ENCODE measurements at places on chromosomes 7 and 10.

GRCh38 chr7:91264924-91265681, 870 bp downstream of the FZD1 start:
- peak; percentile 59 for DNase-seq

DNA sequence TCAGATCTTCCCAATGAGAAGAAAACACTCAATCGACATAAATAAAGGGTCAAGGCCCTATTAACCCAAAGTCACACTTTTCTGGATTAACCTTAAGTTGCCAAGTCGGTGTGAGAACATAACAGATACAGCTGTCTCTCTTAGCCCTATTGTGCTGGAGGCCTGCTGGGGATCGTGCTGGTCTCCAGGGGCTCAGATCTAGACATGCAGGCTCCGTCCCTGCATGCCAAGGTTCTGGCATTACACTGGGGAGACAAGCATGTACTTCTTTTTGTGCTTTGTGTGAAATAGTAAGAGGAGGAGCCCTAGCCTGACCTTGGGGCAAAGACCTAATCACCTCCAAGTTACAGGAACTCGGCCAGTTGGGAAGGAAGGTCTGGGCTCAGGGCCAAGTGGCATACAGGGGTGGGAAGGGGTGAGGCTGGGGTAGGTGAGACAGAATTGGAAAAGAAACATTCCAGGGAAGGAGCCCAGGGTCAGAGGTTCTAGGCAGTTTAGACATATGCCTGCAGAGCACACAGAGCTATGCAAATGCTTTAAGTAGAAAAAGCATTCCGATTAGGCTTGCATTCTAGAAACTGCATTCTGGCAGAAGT, 216.4 kb downstream of the HECW1 start:
- no peak for DNase-seq

DNA sequence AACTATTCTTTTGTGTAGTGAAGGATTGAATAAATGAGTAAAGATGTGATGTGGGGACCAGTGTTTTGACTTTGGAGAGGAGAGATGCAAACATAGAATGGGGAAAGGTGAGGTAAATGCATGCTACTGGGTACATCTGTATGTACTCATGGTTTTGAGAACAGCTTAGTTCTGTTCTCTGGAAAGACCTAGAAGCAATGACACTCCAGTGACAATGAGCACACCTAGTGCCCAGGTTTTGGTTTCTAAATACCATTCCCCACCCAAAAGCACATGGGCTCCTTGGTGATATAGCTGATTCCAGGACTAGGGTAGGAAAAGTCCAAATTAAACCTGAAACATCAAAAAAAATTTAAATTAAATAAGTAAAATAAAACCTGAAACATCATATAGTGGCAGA, 22.6 kb upstream of the HSPA12A start:
- no peak for DNase-seq

DNA sequence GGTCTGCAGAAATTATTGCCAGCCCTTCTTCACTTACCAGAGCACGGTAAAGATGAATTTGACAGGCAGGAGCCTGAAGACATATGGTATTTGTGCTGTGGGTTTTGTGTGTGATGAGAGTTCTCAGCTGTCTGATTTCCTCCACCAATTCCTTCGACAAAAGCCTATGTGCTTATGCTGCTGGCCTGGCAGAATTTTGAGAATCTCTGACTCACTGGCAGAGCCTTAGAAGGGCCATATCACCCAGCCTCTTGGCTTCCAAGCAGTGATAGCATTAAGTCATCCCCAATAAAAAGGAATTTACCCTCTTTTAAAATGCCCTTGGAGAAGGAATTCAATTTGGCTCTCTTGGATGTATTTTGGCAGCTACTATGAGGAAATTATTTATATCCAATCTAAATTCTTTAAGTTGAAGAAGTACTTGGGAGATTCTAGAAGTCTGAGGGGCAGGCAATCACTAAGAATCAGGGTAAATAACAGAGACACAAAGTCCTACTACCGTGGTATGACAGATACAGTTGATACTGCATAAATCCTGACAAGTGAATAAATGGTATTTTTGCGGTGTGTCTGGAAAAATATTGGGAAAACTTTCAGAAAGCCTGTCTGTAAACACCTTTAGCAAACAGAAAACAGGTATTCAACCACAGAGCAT, 68.6 kb upstream of the EFCAB10 start:
- no peak for DNase-seq

DNA sequence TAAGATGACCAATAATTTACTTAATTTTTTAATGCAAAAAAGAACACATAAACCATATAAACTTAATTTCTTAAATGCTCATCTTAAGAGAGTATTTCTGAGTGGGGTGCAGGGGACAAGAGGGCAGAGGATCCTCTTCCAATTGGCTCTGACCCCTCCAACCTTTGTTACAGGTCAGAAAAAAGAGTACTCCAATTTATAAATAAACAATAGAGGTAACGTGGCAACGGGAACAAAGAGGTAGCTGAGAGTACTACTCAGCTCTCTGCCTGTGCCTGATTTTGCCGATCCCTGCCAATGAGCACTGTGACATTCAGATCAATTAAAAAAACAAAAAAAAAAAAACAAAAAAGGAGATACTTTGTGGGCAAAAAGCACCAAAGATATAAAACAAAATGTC, 307.9 kb downstream of the PARD3 start:
- no peak for DNase-seq

DNA sequence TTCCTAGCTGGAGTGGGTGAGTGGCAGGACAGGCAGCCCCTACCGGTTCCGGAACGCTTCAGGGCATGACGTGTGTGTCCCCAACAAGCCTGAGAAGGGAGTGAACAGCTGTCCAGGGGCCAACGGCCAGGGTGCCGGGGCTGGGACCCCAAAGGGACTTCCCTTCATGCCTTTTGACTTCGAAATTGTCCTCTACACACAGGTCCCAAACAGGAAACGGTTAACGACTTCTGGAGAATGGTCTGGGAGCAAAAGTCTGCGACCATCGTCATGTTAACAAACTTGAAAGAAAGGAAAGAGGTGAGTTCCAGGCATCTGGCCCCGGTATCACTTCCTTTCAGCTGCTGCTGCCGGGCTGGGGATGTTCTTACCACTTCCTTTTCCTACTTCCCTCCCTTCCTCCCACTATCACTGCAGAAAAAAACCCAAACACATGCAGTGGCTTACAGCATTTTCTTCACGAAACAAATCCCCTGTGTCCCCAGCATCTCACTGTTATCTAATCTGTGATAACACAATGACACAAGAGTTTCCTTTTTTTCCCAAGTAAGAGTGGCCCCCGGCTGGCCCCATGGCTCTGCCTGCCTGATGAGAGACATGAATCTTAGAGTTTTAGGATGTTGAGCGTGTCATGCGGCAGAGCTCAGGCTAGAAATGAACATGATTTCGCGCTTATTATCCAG, 63.2 kb downstream of the MKI67 start:
- DNase-seq: peak; percentile 55

GRCh38 chr10:129605986-129606518, 139.0 kb downstream of the MGMT start:
- DNase-seq: peak; percentile 45

- DNase-seq: no peak
Observed at GRCh38 chr7:65554-65953, 126.8 kb upstream of the FAM20C start.

GRCh38 chr10:63608511-63608910, 87.3 kb downstream of the REEP3 start:
- DNase-seq: no peak

- DNase-seq: no peak
Observed at GRCh38 chr10:74628136-74628535, 198.3 kb upstream of the KAT6B start.

GRCh38 chr10:72277340-72277995, 3.7 kb downstream of the DDIT4 start:
- no peak for DNase-seq

- no peak for DNase-seq
Observed at GRCh38 chr7:70703785-70704184, 428.2 kb upstream of the GALNT17 start.

- DNase-seq: no peak
Observed at GRCh38 chr10:51162002-51162401, 87.7 kb downstream of the PRKG1 start.

DNA sequence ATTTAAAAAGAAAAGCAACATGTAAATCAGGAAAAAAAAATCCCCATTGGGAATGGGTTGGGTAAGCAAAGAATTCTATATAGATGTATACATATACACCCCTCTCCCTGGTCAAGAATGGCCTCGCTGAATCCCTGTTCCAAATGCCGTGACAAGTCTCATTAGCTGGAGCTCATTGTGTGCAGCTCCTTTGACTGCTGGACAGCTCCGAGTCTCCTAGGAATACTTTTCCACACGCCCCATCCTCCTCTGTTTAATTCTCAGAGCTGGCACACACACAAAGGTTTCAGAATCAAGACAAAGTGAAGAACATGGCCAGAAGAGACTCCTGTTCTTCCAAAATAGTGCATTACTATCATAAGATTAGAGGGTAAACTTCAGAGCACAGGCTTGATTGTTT, 130.9 kb upstream of the MKLN1 start:
- DNase-seq: no peak

- no peak for DNase-seq
Observed at GRCh38 chr10:69458430-69459100, 7.3 kb downstream of the TSPAN15 start.

DNA sequence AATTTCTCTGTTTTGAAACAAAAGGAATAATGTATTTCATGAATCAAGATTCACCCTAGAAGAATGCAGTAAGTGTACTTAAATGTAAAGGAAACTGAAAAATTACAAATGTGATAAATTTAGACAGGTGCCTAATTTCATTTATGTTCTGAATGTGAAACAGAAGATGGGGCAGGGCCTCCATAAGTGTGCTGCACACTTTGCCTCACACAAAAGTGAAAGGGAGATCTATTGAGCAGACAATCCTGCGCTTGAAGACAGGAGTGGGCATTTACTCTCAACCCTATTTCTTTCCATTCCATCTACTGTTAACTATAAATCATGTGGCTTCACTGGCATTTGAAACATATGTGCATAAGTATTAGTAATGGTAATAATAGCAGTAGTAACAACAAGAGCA, 36.2 kb downstream of the GNG11 start:
- DNase-seq: no peak

DNA sequence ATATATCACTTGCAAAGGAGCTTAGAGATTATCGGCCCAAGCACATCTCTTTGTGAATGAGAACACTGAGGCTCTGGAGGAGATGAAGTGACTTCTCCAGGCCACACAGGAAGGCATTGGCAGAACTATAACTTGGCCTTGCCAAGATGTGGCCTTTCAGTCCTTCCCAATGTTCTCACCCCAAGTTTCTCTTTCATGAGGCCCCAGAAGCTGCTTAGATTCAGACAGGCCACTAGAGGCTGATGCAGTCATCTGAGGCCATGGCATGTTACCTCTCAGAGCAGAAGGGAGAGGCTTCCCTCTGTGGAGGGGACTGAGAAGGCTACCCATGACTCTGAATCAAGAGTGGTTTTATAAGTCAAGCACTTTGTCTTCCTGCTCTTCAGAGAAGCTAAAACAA, 1003.7 kb downstream of the LRMDA start:
- DNase-seq: no peak

DNA sequence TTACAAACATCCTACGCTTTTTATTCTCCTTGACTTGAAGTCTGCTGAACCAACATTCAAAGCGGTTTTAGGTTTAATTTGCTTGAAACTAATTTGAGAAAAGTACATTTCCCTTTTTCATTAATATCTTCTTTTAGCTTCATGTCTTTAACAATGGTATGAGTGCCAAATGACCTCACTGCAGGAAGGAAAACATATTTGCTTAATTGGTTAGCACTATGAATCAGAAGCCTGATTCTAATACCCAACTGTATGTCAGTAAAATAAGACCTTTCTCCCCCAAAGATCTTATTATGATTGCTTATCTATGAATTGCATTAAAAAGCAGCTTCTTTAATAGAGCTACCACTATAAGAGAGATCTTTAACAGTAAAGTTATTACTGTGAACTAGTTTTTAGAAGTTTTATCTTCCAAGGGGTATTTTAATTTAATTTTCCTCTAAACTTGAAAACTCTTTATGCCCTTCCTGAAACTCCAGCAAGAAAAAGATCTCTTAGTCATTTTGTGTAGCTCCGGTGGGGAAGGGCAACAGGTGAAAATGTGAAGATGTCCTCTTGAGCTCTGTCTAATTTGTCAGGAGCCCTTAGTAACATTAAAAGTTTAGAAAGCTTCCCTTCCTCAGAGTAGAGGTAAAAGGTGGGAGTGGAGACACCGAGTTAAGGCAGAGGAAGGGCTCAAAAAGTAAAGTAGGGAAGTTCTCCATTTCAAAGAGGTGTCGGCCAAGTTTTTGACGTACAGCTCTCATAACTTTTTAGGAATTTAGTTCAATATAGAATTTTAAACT, 6.1 kb downstream of the COL1A2 start:
- no peak for DNase-seq

GRCh38 chr10:20350509-20350908, 534.3 kb downstream of the PLXDC2 start:
- DNase-seq: no peak

DNA sequence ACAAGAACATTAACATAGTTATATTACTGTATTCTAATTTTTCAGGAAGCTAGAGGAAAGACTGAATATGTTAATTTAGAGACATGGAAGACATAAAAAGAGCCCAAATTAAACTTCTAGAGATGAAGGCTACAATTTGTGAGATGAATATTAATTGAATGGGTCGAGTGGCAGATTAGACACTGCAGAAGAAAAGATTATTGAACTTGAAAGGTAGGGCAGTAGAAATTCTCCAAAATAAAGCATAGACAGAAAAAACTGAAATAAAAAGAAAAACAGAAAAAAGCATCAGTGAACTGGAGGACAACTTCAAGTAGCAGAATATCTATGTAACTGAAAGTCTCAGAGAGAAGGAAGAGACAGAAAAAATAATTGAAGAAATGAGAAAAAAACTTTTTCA, 274.3 kb upstream of the IMMP2L start:
- DNase-seq: no peak

- DNase-seq: no peak
Observed at GRCh38 chr10:6840766-6841165, 260.7 kb upstream of the PRKCQ start.

GRCh38 chr10:78620985-78621799, 447.6 kb upstream of the ZMIZ1 start:
- DNase-seq: no peak

DNA sequence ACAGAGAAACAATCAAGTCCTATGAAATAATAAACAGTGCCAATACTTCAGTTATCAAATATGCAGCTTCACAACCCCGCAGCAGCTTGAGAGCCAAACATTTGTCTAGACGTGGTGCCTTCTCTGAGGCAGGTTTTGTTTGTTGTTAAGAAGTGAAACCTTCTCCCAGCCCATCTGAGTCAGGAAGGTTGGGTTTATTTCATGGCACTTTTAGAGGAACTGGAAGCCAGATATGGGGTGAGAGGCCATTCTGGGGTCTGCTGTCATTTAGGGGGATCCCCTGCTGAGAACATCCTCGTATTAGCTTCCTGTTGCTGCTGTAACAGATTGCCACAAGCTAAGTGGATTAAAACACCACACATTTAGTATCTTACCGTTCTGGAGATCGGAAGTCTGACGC, 113.6 kb downstream of the GRK5 start:
- DNase-seq: no peak

GRCh38 chr10:25633542-25633941, 300.5 kb upstream of the MYO3A start:
- DNase-seq: no peak
